ENCODE measurements at places on chromosomes 7 and 10.

DNA sequence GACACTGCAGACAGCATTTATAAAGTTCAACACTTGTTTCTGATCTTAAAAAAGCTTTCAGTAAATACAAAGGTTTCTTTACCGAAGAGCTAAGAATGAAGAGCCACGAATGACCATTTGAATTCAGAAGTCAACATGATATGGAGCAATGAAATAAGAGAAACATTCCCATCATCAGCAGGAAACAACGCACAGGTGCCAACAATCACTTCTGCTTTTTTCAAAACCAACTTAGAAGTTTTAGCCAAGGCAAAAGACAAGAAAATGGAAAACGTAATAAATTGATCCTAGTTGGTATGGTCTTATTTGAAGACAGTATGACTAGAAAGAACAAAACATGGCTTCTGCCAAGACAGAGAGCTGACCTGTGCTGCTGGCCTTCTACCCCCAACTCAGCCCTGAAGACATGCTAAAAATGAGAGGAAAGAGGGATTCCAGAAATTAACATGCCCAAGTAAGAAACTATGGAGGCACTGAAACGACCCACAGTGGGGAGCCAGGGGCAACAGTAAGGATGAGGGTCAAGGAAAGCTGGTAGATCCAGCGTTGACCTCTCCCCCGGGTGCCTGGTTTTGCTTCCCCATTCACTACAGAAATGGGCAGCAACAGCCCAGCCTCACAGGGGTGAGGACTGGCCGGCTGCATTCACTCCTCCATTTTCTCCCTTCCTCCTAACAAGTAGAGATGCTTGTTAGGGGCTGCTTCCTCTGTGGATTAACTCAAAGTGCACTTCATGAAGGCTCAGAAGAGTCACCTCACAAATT, 30.1 kb downstream of the VPS41 start:
- no peaks in the 10 kb centered on the region for H3K4me1 ChIP-seq
- no peaks in the 10 kb centered on the region for H3K36me3 ChIP-seq
- no peak overlapping the region for H3K4me3 ChIP-seq
- no peak for DNase-seq

DNA sequence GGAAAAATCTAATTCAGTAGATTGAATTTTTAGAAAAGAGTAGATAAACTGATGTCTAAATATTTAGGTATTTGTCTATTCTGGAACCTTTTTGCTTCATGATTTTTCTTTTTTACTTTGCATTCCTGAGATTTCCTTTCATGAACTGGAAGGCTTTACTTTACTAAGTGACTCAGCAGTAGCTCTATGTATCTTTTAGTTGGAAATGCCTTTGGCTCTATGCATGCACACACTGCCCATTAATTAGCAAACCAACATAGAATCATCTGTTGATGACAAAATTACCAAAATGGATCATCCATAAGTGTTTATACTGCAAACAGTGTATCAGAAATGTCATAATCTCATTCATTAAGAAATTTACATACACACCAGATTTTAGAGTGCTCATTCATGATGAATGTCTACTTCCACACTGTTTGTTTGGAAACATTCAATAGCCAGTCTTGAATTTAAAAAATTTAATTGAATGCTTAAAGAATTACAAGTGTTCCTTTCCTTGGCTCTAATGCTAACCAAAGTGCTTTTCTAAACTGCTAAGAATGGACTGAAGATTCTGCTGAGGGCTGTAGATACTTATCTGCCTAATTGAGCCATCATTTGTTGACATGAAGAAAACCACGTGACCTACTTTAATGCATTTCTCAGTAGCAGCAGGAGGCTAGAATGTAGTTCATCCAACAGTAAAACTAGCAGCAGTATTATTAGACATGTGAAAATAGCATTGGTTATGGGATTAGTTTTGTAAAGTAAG, 282.0 kb downstream of the ADK start:
- H3K4me1 ChIP-seq, result peaks cover 6% of the 10 kb centered on the region
- DNase-seq, result no peak
- no peaks in the 10 kb centered on the region for H3K36me3 ChIP-seq
- H3K27ac ChIP-seq, result no peak overlapping the region
- H3K4me3 ChIP-seq, result no peak overlapping the region

GRCh38 chr10:12367272-12367671, 17.9 kb downstream of the CAMK1D start:
- no peaks in the 10 kb centered on the region for H3K36me3 ChIP-seq
- H3K27me3 ChIP-seq, result no peaks in the 10 kb centered on the region
- DNase-seq, result no peak
- no peak overlapping the region for H3K27ac ChIP-seq

DNA sequence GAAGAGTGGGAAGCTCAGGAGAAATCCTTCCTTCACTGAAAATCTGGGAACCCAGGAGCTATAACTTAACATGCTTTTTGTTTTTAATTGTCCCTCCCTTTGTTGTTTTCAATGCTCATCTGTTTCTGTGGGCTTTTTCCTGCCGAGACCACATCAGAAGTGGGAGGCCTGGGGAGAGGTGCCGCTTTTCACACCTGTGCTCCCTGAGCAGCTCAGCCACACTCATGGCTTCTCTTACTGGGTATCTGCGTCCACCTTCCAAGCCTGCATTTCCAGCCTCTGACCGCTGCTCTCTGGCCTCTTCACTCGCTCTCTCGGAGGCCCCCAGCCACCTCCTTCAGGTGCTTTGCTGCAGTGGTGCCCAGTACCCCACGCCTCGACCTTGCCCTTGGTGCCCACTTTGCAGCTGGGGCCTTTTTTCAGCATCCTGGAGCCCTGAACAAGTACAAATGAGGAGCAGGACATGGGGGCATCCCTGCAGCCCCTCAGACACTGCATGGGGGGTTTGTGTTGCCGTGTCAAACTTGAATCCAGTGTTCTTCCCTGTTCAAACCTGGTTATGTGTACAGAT, 9.9 kb downstream of the C7orf57 start:
- DNase-seq, result no peak
- H3K4me1 ChIP-seq, result peaks cover 6% of the 10 kb centered on the region
- peaks cover 7% of the 10 kb centered on the region for H3K27me3 ChIP-seq
- H3K4me3 ChIP-seq, result no peak overlapping the region
- no peak overlapping the region for H3K27ac ChIP-seq
- no peaks in the 10 kb centered on the region for H3K36me3 ChIP-seq

- no peak overlapping the region for H3K27ac ChIP-seq
- DNase-seq, result no peak
- H3K36me3 ChIP-seq, result no peaks in the 10 kb centered on the region
- H3K4me1 ChIP-seq, result no peaks in the 10 kb centered on the region
- no peaks in the 10 kb centered on the region for H3K27me3 ChIP-seq
Observed at GRCh38 chr10:125599194-125599593, 83.8 kb downstream of the TEX36 start.

DNA sequence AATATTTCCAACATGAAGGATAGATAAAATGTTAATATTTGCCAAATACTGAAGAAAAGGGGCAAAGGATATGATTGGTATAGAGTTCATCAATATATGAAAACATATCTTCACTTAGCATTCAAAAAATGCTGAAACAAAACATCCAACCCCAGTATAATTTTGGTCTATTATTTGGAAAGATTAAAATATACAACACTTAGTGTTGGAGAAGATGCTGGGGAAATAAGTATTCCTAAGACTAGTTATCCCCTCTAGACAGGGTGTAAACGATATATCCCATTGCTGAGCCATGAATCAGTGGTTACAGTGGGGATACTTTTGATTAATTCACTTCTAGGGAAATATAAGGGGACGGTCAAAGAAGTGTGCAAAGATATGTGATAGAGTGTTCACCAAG, 187.3 kb upstream of the IMMP2L start:
- H3K36me3 ChIP-seq, result no peaks in the 10 kb centered on the region
- no peak for DNase-seq
- no peaks in the 10 kb centered on the region for H3K27me3 ChIP-seq
- H3K4me3 ChIP-seq, result no peak overlapping the region
- no peak overlapping the region for H3K27ac ChIP-seq

- H3K27me3 ChIP-seq, result no peaks in the 10 kb centered on the region
- no peaks in the 10 kb centered on the region for H3K4me1 ChIP-seq
- no peak for DNase-seq
- no peak overlapping the region for H3K4me3 ChIP-seq
- no peak overlapping the region for H3K27ac ChIP-seq
Observed at GRCh38 chr10:91556691-91557566, 75.9 kb downstream of the PPP1R3C start.
